NCI-H1048 (cell line): ENCODE measurements at places on chromosomes 12 and 14.

DNA sequence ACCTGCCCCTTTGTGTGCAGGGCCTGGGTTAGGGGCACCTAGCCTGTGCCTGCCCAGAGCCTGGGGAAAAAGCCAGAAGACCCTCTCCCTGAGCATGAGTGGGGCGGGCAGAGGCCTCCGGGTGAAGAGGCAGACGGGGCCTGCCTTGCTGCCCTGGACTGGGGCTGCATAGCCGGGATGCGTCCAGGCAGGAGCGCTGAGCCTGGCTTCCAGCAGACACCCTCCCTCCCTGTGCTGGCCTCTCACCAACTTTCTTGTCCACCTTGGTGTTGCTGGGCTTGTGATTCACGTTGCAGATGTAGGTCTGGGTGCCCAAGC is 216.1 kb downstream of the TMEM121 start:
- no peak for DNase-seq

DNA sequence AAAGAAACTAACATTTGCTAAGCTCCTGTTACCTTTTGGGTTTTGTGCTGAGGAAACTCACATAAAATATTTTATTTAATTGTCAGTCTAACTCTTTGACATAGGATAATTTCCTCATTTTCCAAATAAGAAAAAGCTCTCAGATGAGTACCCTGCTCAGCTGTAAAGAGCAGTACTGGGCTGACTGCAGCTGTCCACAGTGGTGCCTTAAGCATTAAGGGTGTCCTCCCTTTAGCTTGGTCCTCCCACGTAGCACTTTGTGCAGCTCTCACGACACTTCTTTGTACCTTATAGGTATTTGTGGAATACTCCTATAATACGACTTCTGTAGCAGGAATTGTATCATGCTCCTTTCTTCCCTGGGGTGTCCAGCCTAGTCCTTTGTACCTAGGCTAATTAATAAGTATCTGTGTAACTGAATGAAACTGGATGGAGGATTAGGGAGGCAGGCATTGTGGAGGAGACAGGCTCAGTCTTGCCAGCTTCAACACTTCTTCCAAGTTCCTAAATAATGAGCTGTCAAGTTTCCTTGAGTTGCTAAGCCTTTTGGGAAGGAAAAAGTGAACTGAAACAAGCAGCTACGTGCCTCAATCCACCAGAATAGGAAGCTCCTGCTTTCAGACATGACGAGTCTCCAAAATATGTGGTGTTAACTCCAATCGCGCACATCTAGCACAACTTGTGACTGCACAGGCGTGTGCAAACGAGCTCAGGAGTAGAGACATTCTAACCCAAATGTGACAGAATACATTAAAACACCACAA is 123.0 kb downstream of the SLC38A4 start:
- no peak for DNase-seq

GRCh38 chr14:21320913-21321312 is 41.0 kb downstream of the RPGRIP1 start:
- DNase-seq: no peak

GRCh38 chr14:30330033-30330432 is 228.9 kb upstream of the G2E3 start:
- no peak for DNase-seq

DNA sequence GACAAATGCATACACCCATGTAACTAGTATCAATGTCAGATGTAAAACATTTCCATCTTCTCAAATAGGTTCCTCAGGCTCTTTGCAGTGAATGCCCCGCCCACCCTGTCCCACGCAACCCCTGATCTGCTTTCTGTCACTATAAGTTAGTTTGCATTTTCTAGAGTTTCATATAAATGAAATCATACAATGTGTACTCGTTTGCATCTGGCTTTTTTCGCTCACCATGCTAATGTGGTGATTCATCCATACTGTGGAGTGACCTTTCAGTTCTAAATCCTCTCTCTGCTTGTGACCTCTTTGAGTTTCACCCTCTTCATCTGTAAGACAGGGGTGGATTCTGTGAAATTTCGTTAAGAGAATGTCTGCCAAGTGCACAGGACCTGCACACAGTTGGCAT is 30.6 kb upstream of the MSI1 start:
- no peak for DNase-seq

DNA sequence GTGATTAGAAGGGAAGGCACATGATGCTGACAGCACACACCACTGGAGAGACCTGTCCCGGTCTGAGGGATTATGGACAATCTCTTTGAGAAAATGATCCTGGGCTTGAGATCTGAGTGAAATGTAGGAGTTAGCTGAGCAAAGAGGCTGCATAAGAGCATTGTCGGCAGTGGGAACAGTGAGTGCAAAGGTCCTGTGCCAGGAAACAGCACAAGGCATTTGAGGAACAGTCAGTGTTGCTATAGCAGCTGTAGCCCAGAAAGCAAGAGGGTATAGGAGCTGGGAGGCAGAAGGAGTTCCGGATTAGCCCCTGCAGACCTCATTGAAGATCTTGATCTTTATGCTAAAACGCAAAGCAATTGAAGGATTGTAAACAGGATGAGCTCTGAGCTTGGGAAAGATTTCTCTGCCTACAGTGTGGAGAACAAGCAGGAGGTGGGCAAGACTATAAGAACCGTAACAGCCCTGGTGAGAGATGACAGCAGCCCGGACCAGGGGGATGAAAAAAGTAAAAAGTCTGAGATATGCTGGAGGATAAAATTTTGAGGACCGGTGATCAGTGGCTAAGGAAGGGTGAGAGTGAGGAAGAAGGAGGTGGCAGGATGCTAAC is 28.5 kb downstream of the CFL2 start:
- DNase-seq: no peak

- DNase-seq: no peak
Observed at GRCh38 chr14:64074961-64075612, 219.1 kb downstream of the ESR2 start.

DNA sequence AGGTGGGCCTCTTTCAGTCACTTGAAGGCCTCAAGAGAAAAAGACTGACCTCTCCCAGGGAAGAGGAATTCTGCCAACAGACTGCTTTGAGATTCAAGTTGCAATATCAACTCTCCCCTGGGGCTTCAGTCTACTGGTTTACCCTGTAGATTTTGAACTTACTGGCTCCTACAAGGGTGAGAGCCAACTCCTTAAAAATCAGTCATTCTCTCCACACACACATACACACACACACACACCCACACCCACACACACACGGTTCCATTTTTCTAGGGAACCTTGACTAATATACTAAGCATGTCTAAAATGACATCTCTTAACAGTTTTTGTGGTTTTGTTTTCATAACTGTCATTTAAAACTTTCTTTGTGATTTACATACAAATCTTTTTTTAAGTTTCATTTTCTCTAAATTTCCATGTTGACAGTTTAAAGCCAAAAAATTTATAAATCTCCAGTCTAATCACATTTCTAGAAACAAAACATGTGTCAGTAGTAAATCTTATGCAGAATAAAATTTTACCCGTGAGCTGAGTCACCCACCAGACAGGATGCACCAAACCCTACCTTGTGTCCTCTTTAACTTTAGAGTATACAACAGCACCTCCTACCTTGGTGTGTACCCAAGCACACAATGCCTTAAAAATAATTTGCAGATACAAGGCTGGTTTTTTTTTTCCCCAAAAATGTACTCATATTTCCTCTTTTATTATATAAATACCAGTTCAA is 394.6 kb downstream of the AEBP2 start:
- no peak for DNase-seq

DNA sequence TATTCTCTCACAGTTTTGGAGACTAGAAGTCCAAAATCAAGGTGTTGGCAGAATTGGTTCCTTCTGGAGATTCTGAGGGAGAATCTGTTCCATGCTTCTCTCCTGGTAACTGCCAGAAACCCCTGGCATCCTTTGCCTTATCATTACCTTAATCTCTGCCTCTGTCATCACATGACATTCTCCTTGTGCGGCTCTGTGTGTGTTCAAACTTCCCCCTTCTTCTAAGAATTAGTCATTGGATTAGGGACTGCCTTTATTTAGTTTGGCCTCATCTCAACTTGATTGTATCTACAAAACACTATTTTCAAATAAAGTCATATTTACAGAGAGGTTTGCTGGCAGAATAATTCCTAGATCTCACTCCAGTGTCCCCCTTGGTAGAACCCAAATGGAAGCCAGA is 68.9 kb downstream of the ZNF641 start:
- DNase-seq: no peak

DNA sequence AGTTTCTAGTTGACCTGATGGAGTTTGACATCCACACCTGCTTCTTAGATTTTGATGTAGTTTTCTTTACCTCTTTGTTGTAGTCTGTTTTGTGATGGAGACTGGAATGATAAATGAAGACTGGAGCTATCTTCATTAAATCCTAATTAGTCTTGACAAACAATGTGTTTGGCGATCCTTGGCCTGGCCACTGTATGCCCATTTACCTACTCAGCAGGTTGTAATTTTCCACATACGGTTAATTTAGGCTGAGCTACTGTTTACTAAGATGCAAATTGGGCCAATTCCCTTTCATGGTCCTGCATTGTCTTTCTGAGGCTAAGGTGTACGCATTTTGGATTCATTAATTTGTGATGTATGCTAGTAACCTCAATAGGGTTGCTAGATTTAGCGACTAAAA is at the start of gene TAS2R7:
Gene TAS2R7 (minus strand): TSS at position 41 of the 400 bp plus-strand sequence. CDS start 57 bp downstream, outside the sequence.
- DNase-seq: no peak

- DNase-seq: no peak
Observed at GRCh38 chr14:88554457-88555286, at the start of gene PTPN21. PTPN21 (minus strand) TSS chr14:88555007; CDS start chr14:88550417, 4,590 bp downstream.

GRCh38 chr14:36518586-36519430 is 1.2 kb downstream of the NKX2-1 start:
- no peak for DNase-seq

DNA sequence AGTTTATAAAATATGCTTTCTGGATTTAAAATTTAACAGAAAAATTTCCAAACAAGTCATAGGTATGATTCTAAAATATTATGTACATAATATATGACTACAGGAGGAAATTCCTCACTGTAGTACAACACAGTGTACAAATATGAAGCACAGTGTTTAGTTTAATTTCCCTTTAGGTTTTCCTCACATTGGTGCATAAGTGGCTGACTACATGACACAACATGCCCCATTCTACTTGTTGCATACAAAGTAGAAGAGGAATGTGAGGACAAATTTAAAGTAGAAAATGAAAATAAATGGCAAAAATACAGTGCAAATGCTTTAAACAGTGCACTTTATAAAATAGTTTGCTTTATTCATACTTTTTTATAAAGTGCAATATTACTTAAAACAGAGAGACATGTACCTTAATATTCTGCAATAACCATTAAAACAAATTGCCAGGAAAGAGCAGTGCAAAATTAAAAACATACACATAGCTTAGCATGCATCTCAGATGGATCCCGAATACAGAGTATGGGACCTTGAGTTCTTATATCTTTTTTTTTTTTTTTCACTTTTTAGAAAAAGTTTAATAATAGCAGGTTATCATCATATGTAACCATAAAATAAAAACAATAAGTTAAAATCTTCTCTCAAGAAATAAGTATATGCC is 54.8 kb upstream of the TTC7B start:
- DNase-seq: no peak

GRCh38 chr12:120844768-120845449 is 59.2 kb downstream of the SPPL3 start:
- no peak for DNase-seq
